ENCODE measurements at places on chromosomes 7 and 10.

GRCh38 chr7:31302356-31302755 lies 38.2 kb downstream of the NEUROD6 start:
- DNase-seq, result no peak

- no peak for DNase-seq
Observed at GRCh38 chr10:11617233-11617632, 5.8 kb upstream of the USP6NL start.

GRCh38 chr7:159030490-159031134 lies 114.1 kb downstream of the VIPR2 start:
- peak; percentile 70 for DNase-seq

DNA sequence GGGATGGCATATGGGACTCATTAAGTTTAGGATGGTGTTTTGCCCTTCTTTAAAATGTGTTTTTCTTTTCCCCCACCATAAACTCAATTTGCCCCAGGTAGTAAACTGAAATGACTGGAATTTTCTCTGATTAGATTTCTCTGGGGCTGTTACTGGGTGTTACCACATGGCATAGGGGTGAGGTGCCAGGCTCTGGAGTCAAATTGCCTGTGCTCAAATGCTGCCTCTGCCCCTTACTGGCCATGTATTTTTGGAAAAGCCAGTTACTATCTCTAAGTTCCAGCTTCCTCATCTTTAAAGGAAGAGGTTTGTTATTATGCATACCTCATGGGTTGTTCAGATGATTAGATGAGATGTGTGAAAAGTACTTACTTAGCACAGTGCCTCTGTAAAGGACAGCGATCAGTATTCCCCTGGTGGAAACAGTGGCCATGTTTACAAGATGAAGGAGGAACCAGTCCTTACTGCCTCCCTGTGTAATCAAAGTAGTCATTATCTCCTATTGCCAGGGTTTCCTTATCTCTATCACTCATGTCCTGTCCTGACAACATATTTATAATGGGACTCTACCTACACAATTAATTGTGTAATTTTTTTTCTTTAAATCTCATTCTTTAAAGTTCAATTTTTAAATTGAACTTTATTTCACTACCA lies 352.0 kb downstream of the KCNMA1 start:
- DNase-seq, result no peak

- DNase-seq, result peak; percentile 19
Observed at GRCh38 chr7:130070861-130071622, 708 bp downstream of the KLHDC10 start.

GRCh38 chr10:116398224-116398623 lies 29.4 kb upstream of the PNLIPRP3 start:
- peak; percentile 28 for DNase-seq

DNA sequence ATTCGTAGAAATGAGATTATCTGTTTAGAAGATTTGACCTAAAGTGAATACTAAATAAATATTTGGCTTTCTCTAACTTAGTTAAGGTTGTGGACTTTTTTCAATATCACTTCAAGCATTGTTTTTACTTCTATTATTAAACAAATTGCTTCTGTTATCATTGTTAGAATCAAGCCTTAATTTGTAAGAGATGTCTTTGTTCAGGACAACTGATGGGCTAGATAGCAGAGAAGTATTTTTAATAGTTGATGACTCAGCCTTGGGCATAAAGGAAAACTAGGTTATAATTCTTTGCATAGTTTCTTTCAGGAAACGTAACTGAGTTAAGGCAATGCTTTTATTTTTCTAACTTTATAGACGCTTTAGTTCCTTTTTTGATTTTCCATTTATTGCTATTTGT lies 128.8 kb upstream of the SMIM30 start:
- no peak for DNase-seq

- no peak for DNase-seq
Observed at GRCh38 chr10:46239993-46240683, 46.7 kb upstream of the ANTXRL start.

DNA sequence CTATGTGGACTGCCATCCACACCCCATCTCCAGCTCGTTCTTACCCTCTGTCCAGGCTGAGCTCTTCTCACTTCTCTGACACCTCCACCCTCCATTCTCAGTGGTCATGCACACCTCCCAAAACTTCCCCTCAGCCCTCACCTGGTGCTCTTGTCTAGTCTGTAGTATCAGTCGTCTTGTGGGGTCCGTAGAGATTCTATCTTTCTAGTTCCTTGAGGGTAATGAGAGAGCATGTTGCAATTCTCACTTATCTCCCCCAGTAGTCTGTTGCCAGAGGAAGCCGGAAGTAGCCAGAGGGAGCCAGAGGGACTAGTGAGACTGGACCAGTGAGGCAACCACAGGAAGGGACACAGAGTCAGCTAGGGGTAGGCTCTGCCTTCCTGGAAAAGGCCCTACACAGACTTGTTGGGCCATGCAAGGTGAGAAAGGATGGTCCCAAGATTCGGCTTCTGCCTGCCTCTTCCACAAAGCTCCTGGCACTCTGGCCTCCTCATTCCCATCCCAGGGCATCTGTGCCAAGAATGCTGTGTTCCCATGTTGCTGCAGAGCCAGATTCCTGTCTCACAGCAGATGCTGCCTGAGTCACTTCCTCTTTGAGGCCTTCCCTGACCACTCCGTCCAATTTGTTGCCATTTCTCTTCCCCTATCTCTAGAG lies 50.6 kb upstream of the DUSP5 start:
- no peak for DNase-seq

GRCh38 chr10:129586898-129587443 lies 119.9 kb downstream of the MGMT start:
- DNase-seq, result no peak

GRCh38 chr7:40356312-40356711 lies 221.5 kb downstream of the SUGCT start:
- no peak for DNase-seq

GRCh38 chr7:105387508-105388355 lies 989 bp downstream of the SRPK2 start:
- DNase-seq, result peak; percentile 57

DNA sequence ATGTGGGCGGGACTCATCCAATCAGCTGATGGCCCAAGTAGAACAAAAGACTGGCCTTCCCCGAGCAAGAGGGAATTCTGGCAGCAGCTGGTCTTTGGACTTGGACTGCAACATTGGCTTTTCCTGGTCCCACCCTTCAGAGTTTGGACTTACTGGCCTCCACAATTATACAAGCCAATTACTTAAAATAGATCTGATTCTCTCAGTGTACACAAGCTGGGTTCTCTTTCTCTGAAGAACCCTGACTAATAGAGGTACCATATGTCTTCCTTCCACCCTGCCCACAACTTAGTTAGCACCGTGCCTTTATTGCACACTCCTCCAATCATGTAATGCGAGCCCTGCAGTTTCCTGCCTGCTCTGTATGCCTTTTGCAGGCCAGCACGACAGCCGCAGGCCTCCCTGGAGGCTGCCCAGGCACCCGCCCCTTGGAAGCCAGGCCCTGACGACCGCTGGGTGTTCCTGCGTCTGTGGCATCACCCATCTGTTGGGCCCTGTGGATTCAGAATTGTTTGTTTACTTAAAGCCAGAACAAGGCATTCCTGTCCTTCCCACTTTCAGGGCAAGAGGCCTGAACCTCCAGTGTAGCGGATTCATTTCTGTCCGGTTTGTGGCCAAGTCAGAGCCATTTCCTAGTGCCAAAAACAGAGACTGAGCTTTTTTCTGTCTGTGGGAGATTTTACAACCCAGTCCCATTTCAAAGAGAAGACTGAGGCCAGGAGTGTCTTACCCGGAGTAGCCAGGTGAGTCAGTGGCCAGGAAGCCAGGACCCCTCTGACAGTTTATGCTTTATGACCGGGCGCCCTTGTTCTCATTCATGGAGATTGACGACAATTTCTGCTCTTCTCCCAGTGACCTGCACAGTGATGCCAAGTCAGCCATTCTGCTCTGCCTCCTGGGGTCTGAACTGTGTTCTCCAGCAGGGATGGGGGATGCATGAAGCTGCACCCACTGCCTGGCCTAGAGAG lies 968 bp upstream of the INMT start:
- no peak for DNase-seq

- DNase-seq, result no peak
Observed at GRCh38 chr7:155725006-155725355, 80.5 kb downstream of the RBM33 start.

DNA sequence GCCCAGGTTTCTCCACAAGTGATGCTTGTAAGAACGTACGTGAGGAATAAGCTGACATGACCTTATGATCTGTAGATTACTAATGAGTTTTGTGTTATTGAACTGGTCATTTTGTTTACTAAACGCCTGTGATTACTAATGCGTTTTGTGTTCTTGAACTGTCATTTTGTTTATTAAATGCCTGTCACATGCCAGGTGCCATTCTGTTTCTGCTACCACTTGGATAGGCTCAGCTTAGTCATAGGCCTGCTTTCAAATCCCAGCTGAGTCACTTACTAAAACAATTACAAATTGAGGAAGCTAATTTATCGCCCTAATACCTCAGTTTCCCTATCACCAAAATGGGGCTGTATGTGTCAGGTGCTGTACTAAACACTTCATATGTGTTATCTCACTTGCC lies 4.7 kb upstream of the HGF start:
- DNase-seq, result no peak

- DNase-seq, result peak; percentile 99
Observed at GRCh38 chr7:84040355-84040754, 154.2 kb downstream of the SEMA3A start.

GRCh38 chr7:65239707-65240352 lies 133.8 kb upstream of the ZNF92 start:
- peak; percentile 27 for DNase-seq

DNA sequence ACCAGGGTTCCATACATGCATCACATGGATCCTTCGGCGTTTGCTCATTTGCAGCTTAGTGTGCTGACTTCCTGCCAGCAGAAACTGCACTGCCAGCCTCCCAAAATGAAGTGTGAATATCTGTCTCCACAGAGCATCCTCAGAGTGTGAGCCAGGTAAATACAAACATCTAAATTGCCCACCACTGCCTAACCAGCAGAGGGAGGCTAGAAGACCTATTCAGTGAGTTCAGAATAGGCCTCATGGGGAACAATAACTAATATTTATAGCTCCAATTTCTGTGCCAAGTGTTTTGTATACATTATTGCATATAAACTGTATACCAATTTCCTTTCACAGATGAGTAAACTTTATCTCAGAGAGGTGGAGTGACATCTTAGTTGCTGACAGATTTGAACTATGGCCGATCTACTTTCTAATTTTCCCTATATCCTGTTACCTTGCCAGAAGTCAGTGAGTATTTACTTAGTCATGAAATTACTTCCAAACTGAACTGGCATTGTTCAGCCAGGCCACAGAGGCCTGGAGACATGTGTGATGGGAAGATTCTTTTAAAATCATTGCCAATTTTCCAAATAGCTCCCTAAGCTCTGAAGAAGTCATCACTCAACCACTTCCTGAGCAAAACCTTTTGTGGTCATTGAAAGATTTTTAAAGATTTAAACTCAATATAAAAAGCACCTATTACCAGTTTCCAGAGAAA lies 926.5 kb upstream of the GHITM start:
- DNase-seq, result no peak

- DNase-seq, result no peak
Observed at GRCh38 chr7:140333223-140333622, 65.1 kb downstream of the SLC37A3 start.

GRCh38 chr10:89346405-89347254 lies 18.8 kb downstream of the IFIT3 start:
- no peak for DNase-seq

DNA sequence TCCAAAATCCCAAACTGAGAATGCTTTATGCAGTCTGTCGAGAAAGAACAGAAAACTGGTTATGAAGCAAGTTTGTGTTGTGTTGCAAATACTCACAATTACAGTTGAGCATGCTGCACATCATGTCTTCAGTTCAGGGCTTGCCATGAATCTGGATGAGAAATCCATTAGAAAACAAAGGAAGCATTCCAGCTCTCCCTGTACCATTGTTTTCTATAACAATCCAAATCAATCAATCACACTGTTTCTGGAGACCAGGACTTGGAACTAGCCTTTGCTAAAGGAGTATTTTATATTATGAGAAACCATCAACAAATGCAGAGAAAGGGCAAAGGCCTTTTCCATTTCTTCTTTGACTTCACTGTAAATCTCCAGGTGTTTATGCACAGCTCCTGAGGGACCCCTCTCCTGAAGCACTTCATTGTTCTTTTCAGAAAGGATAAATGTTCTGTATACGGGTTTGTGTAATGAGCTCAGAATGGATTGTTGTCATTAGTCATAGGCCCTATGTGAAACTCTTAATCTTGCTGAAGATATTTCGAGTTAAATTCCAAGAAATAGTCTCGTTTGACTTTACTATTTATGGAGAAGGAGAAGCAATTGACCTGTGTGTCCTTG lies 364.7 kb upstream of the POM121L12 start:
- no peak for DNase-seq

DNA sequence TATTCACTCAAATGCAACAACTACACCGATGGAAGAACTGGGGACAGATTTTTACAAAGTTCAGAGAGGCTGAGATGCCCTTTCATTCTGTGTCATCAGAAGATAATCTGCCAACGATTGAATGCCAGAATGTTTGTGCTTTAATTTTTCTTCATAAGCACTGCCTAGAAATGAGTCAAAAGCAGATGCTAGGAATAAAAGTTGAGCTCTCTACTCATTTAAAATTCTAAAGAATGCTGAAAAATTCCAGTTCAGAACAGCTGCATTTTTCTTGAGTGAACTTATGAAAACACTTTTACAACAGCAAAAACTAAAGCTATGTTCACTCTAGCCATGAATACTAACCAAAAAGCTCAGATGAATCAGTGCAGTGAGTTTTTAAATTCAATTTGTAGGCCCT lies 22.3 kb upstream of the FAM133B start:
- no peak for DNase-seq

DNA sequence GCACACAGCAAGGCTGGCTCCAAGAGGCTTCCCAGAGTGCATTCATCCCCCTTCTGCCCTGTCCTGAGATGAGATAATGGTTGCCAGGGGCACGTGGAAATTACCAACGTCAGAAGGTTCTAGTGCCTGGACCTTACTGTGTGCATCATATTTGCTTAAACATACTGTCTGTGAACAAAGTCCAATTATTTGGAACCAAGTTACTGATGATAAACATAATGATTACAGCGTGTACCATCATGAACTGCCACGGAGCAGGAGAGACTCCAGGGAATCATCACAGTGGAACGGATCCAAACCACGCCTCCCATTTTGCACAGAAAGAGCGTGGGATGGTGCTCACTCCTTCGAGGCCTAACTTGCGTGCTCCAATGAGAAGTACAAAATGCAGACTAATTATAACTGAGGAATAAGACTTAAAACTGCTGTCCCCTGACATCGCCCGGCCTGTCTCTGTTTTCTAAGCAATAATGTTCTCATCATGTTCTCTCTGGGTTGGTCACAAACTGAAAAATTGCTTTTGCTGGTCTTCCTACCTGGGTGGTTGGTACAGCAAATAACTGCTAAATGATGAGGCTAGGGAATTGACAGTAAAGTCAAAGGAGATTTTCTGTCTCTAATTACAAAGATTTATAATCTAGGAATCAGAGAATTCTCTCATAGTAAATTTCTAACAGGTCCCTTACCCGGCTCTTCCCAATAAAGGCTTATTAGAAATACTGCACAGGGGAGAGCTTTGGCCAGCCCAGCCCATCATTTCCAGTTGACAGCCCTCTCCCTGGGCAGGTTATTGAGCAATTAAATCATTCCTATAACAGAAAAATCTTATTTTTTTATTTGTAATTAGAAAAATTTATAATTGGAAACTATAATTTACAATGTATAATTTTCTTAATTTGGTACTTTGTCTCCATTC lies 182.2 kb downstream of the CAMK1D start:
- DNase-seq, result peak; percentile 23

GRCh38 chr10:2716596-2716995 lies 350.8 kb upstream of the PFKP start:
- DNase-seq, result no peak

- no peak for DNase-seq
Observed at GRCh38 chr7:96591900-96592676, 117.6 kb downstream of the SEM1 start.

- DNase-seq, result no peak
Observed at GRCh38 chr7:114048386-114049235, 129.8 kb upstream of the PPP1R3A start.

- DNase-seq, result no peak
Observed at GRCh38 chr10:45000138-45000751, 478 bp upstream of the ZNF22 start.
